Mammary epithelial cell (primary cell): ENCODE measurements at places on chromosomes 3 and 15. TPM values are rescaled to one million over a fixed set of nuclear protein-coding genes. Genes with fewer than 3 reads are reported as not detected.

SGO1 gene
- 3.7 TPM for polyA plus RNA-seq

ANKUB1 gene
- 0.15 TPM for polyA plus RNA-seq

LSAMP gene
- polyA plus RNA-seq, result not detected

EIF5A2 gene
- polyA plus RNA-seq, result 14.6 TPM

CACNA1D gene
- 0.26 TPM for polyA plus RNA-seq

CCRL2 gene
- polyA plus RNA-seq, result not detected

GOLGA8J gene
- not detected for polyA plus RNA-seq

SIDT1 gene
- 0.08 TPM for polyA plus RNA-seq

C3orf20 gene
- polyA plus RNA-seq, result not detected

FGD5 gene
- not detected for polyA plus RNA-seq

RAD54L2 gene
- polyA plus RNA-seq, result 8.2 TPM

CEP63 gene
- 9.0 TPM for polyA plus RNA-seq

ETV5 gene
- 32.9 TPM for polyA plus RNA-seq

P2RY12 gene
- not detected for polyA plus RNA-seq

SLC6A1 gene
- not detected for polyA plus RNA-seq

GALNT15 gene
- 0.05 TPM for polyA plus RNA-seq

ATP13A5 gene
- not detected for polyA plus RNA-seq

COL6A5 gene
- not detected for polyA plus RNA-seq

CLEC3B gene
- polyA plus RNA-seq, result 0.11 TPM

CAPN3 gene
- 3.6 TPM for polyA plus RNA-seq
